NB4 (cell line): ENCODE measurements at places on chromosomes 1 and 21.
A peak's percentile ranks its signal among the peaks of the same experiment; 100 is the strongest.

- DNase-seq = no peak
Measured at GRCh38 chr1:208184966-208185654, 59.1 kb downstream of the PLXNA2 start.

- no peak for DNase-seq
Measured at GRCh38 chr1:5416518-5416917, 575.7 kb downstream of the NPHP4 start.

- no peak for DNase-seq
Measured at GRCh38 chr1:236123563-236123962, 18.8 kb upstream of the GPR137B start.

DNA sequence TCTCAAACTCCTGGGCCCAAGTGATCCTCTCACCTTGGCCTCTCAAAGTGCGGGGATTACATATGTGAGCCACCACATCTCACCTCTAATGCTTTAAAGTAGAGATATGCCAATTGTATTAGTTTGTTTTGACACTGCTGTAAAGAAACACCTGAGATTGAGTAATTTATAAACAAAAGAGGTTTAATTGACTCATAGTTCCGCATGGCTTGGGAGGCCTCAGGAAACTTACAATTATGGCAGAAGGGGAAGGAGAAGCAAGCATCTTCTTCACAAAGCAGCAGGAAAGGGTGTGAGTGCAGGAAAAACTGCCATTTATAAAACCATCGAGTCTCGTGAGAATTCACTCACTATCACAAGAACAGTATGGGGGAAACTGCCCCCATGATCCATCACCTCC is 3.5 kb upstream of the MYCL start:
- DNase-seq = no peak

DNA sequence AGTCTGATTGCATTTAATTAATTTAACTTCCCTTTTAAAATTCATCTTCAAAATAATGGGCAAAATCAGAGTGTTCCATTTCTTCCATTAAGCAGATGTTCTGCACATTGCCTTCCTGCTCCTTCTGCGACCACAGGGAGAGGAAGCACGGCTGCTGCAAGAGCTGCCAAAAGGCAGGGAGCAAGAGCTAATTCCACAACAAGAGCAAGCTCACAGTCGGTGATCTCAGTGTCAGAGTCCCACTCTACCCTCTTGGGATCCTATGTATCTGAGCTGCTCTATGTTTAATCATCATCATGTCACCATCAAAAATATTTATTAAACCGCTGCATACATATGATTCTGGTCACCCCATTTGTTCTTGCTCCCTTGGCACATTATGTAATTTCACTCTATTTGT is 255.3 kb upstream of the CAMK1G start:
- DNase-seq = no peak

- peak; percentile 58 for DNase-seq
Measured at GRCh38 chr1:2311184-2312032, 79.9 kb downstream of the MORN1 start.

DNA sequence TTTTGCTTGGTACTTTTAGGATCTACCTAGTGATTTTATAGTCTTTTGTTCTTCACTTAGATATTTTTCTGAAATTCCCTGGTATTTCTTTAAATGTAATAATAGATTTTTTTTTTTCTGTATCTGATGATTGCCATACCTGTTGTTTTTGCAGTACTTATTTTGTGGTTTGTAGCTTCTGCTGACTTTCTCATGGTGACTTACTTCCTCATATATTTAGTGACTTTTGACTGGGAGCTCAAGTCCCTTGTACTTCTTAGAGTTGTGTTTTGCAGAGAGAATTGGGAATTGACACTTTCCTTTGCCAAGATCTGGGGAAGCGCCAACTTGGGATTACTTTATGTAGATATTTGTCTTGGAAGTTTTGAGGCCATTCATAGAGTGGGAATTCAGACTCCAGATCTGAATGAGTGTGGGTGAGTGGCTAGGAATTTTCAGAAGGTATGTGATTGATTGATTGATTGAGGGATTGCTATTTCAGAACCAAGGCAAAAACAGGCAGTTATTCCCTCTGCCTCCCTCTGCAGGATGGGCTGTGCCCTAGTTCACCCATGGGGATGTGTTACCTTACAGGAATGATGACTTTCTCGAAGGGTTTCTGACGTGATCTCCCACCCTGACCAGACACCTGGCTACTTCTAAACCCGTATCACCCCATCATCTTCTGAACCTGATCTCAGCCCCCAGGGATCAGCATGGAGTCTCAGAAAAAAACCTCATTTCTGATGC is 219.5 kb downstream of the URB2 start:
- no peak for DNase-seq

DNA sequence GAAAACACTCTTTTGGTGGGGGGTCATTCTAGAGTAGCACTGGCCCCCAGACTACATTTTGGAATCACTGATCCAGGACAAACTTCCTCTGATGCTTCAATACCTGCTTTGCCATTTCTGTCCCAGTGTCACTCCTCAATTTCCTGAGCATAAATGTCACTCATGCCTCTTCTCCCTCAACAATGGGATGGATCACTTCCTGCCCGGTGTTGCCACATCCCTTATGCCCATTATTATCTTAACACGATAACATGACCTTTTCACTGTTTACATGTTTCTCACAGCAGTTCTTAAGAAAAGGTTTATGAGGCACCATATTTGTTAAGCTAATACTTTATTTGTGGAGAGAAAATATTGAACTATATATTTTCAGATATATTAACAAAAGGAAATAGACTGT is 3.9 kb upstream of the ITLN1 start:
- DNase-seq = no peak

- DNase-seq = no peak
Measured at GRCh38 chr21:45323487-45324311, 36.0 kb upstream of the POFUT2 start.

- DNase-seq = no peak
Measured at GRCh38 chr1:38221006-38221649, 174.5 kb upstream of the POU3F1 start.

DNA sequence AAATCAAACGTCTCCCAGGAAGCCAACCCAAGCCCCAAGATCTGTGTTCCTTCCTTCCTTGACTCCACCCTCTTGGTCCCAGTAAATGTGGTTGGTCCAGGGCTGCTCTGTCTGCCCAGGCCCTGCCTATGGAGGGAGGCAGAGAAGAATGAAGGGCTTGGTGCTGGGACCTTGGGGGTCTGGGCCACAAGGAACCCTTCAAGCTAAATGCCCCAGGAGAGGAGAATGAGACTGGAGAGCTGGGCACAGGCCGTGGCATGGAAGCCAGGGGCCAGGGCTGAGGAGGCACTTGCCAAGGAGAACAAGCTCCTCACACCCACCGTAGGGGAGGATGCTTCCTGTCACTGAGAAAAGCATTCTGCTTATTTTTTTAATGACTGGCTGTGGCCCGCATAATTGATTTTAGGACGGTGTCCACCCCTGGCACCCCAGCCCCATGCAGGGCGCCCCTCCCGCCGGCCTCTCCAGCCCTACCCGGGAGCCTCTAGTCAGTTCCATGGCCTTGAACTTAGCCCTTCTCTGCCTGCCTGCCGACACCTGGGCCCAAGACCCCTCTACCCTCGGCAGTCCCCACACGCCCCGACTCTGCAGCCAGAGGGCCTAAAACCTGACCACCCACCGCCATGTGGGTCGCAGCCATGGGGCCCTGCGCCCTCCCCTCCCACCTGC is 889 bp downstream of the CLEC20A start:
- no peak for DNase-seq

DNA sequence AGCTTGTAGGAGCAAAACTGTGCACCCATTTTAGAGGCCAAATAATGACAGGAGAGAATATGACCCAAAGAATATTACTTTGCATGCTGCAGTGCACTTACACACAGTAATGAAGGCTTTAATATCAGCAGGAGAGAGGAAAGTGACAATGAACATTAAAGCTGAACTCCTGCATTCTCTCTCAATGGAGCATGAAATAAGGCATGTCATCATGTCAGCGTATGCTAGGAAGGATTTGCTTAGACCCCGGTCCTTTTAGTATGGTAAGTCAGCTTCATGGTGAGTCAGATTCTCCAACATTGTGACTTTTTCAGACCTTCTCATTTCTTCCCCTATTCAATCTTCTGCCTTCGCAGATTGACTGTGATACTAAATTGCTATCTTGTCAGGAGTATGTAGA is 210.7 kb upstream of the TMPRSS15 start:
- no peak for DNase-seq

DNA sequence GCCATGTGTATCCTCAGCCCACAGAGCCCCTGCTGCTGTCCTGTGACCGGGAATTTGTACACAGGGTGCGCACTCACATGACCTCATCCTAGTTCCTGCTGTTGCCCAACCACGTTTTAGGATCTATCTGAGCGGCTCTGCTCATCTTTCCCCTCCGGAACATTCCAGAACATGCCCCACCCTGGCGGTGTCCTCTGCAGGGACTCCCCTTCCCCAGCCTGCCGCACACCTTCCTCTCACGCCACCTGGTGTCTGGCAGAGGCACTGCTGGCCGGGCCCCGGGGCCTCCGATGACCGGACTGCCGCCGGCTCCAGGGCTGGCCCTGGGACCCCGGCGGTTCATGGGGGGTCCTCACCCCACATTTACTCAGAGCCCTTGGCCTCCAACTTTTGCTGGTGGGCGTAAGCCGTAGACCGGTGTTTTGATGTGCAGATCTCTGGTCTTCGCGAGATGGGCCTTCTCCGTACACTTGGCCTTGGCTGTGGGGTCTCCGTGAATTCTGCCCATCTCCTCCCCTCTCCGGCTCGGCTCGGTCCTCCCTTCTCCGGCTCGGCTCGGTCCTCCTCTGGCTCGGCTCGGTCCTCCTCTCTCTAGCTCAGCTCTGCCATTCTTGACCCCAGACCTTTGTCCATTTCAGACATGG is 29.5 kb downstream of the ARHGEF16 start:
- peak; percentile 50 for DNase-seq

- peak; percentile 8 for DNase-seq
Measured at GRCh38 chr1:222285526-222285925, 262.4 kb downstream of the HHIPL2 start.

- DNase-seq = peak; percentile 39
Measured at GRCh38 chr21:42427809-42428419, 24.2 kb downstream of the UBASH3A start.

DNA sequence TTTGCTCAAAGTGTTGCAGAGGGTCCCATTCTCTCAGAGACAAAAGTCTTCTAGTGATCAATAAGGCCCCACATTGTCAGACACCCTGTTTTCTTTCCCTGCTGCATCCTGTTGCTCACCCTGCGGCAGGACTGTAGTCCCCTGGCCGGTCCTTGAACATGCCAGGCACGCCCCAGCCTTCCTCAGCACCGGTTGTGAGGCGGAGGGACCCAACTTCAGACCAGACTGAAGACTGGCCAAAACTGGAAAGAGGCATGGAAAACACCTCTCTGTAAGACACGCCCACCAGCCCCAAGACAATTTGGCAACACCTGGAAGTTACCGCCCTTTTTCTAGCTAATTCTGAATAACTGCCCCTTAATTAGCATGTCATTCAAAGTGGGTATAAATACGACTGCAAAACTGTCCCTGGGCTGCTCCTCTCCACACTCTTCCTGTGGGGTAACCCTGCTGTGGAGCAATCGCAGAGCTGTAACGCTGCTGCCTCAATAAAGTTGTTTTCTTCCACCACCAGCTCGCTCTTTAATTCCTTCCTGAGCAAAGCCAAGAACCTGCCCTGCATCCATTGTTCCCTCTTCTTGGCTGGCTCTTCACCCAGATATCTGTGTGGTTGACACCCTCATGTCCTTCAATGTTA is 23.8 kb downstream of the PLA2G2A start:
- DNase-seq = peak; percentile 57

GRCh38 chr21:15978215-15978738 is 248.5 kb downstream of the USP25 start:
- DNase-seq = no peak

GRCh38 chr1:62452951-62453350 is 16.1 kb downstream of the USP1 start:
- no peak for DNase-seq

GRCh38 chr1:206962272-206962671 is 8.0 kb downstream of the FCAMR start:
- peak; percentile 78 for DNase-seq

DNA sequence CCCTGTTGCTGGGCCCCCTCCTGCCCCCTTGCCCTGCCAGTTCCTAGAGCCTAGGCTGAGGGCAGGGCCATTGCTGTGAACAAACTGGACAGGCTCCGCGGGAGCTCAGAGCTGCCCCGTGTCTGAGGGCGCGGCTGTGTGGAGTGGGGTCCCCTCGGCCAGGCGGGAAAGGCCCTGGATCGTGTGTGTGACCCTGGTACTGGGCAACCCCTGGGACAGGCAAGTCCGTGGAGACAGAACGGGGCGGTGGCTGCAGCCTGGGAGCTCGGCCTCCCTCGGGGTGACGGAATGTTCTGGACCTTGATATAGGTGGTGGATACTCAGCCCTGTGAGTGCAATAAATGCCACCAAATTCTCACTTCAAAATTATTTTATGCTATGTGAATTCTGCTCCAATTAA is 27.7 kb upstream of the C1orf159 start:
- DNase-seq = no peak

DNA sequence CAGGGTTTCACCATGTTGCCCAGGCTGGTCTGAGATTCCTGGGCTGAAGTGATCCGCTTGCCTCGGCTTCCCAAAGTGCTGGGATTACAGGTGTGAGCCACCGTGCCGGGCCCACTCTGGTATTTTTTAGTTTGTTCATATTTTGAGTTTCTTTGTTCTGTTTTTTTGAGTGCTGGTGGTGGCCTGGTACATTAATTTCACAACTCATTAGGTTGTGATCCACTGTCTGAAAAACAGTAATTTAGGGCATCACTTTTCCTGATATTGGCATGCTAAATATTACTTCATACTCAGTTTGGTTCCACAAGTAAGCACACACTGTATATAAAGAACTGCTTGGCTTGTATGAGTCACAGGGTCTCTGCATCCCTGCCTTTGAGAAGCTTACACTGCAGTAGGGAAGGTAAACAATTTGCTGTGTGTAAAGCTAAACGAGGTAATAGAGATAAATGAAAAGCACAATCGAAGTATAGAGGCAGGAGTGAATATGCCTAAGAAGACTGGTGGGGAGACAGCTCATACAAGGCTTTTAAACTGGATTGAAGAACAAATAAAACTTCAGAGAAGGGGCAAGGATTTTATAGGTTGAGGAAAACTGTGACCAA is 7.7 kb downstream of the SNX27 start:
- DNase-seq = peak; percentile 29

DNA sequence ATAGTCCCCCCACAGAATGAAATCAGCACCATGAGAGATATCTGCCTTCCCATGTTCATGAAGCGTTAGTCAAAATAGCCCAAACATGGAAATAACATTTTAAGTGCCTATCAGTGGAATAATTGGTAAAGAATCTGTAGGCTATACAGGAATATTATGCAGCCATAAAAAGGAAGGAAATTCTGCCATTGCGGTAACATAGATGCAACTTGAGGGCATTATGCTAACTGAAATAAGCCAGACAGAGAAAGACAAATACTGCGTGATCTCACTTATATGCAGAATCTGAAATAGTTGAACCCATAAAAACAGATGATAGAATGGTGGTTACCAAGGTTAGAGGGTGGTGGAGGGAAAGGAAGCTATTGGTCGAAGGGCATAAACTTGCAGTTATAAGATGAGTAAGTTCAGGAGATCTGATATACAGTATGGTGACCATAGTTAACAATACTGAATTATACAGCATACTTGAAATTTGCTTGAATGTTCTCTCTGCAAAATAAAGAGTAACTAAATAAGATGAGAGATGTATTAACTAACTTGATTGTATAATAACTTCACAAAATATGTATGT is 699 bp upstream of the IL23R start:
- DNase-seq = no peak
